HepG2 (cell line): ENCODE measurements at places on chromosomes 7 and 10.

- no peak for DNase-seq
Observed at GRCh38 chr7:141586878-141587277, 35.7 kb downstream of the AGK start.

- peak; percentile 29 for DNase-seq
Observed at GRCh38 chr10:101694674-101695403, at the start of gene FBXW4. TSS of gene FBXW4 (minus strand) at chr10:101695170. CDS start at chr10:101695105, 65 bp downstream.

GRCh38 chr7:41431671-41432070 is 271.2 kb downstream of the INHBA start:
- no peak for DNase-seq

- DNase-seq = no peak
Observed at GRCh38 chr10:45180946-45181875, 134.2 kb downstream of the OR13A1 start.

DNA sequence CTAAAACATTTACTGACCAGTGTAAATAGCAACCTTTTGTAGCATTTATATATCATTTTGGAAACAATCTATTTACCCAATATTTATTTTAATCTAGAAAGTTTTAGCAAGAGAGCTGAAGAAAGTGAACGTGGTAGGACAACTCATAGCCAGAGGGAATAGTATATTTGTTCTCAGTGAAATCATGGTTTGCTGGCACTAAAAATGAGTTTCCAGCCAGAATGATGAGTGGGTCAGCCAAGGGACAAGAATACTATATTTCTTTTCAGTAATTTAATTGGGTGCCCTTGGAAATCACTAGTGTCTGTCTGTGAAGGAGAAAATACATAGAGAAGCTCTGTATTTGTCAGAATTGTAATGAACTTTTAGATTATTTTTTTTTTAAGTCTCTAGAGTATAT is 74.9 kb downstream of the MINPP1 start:
- DNase-seq = no peak

DNA sequence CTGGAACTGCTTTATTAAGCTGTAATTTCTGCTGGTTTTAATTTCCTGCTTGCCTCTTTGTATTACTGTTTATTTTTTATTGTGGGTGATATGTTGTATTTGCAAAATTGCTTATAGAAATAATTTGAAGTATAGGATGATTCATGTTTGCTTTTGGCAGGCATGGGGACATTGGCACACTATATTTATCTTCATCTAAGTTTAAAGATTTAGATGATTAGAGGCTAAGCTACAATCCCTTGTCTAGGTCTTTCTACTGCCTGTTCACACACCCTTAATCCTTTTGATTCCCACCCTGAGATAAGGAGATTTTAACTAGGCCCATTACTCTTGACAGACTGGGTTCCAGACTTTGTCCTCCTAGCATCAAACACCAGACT is 182.8 kb upstream of the KAT6B start:
- DNase-seq = no peak
